ENCODE measurements at places on chromosomes 4 and X.

GRCh38 chr4:86233681-86234080 is 126.2 kb downstream of the MAPK10 start:
- DNase-seq: no peak

DNA sequence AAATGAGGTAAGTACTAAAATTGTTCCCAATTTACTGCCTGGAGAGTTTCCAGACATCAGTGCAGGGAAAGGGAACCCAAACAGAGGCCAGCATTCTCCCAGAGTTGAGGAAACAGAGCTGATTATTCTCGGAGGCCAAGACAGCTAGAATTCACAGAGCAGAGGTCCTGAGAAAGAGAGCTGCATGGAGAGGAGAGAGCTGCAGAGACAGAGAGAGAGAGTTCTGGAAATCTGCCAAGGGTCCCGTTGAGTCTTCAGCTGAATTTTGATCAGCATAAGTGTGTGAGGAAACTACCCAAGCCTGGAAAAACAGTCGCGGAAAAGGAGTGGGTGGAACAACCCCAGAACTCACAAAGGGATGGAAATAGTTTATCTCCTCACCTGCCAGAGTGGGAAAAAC is 43.8 kb upstream of the GPR173 start:
- no peak for DNase-seq

DNA sequence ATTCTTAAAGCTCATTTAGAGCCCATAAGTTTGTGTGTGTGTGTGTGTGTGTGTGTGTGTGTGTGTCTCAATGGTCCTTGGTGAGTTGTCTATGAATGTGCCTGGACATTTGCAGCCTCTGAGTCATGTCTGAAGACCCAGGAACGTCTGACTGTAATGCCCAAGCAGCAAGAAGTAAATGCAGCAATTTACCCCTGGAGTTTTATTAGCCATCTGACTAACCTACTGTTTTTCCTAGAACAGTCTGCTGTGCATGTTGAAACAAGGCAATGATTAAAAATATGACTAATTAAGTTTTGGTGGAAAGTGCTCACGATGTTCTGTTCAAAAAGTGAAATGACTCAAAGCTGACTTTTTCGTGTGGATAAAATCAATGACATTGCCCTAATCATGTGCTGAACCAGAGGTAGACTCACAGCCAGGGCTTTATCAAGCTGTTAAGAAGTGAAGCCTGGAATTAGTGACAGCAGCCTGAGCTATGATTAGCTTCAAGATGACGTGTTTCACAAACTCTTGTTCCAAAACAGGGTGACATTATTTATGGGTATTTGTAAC is 201.6 kb downstream of the CPE start:
- no peak for DNase-seq

DNA sequence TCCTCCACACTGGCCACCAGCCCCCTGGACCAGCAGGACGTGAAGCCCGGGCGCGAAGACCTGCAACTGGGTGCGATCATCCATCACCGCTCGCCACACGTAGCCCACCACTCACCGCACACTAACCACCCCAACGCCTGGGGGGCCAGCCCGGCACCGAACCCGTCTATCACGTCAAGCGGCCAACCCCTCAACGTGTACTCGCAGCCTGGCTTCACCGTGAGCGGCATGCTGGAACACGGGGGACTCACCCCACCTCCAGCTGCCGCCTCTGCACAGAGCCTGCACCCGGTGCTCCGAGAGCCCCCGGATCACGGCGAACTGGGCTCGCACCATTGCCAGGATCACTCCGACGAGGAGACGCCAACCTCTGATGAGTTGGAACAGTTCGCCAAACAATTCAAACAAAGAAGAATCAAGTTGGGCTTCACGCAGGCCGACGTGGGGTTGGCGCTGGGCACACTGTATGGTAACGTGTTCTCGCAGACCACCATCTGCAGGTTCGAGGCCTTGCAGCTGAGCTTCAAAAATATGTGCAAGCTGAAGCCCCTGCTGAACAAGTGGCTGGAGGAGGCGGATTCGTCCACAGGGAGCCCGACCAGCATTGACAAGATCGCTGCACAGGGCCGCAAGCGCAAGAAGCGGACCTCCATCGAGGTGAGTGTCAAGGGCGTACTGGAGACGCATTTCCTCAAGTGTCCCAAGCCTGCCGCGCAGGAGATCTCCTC is 600 bp downstream of the POU3F4 start:
- DNase-seq: no peak

All from CD4-positive, alpha-beta T cell treated with Interleukin-4 for 1 hour (primary cell).